ENCODE measurements at places on chromosomes 12 and 14.

DNA sequence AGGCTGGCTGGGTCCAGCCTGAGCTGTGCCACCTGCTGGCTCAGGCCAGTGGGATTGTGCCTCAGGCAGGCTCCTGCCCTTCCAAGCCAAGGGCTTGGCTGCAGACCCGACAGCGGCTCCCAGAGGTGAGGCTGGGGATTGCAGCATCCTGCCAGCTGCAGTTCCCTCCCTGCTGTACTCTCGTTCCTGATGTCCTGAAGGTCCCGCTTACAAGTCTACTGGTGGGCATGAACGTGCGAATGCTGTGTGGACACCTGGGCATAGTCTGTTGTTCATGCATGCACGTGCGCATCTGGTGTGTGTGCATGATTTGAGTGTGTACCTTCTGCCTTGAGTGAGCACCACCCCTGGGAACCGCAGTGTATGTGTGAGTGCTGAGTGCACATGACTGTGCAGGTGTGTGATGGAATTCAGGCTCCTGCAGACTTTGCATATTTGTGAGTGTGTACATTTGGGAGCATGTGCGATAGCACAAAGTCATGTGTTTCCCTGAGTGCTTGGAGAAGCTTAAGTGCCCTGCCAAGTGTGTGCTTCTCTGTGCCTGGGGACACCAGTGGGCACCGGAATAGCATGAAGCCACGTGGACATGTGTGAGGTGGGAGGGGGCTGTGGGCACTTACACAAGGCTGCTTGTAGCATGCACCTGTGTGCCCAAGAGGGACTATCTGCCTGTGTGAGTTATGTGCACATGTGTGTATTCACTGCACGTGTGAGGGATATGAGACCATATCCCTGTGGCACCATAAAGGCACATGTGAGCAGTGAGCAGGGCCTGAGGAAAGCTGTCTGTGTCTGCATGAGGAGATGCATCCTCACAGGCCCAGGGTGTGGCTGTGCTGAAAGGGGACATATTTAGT lies 19.3 kb upstream of the KRT7 start:
- DNase-seq = no peak

GRCh38 chr12:92568691-92569090 lies 134.1 kb upstream of the PLEKHG7 start:
- no peak for DNase-seq

- DNase-seq = no peak
These were observed 5.9 kb downstream of the TCL1B start for GRCh38 chr14:95692109-95692508.

GRCh38 chr12:92185052-92185451 lies 39.4 kb upstream of the BTG1 start:
- no peak for DNase-seq

DNA sequence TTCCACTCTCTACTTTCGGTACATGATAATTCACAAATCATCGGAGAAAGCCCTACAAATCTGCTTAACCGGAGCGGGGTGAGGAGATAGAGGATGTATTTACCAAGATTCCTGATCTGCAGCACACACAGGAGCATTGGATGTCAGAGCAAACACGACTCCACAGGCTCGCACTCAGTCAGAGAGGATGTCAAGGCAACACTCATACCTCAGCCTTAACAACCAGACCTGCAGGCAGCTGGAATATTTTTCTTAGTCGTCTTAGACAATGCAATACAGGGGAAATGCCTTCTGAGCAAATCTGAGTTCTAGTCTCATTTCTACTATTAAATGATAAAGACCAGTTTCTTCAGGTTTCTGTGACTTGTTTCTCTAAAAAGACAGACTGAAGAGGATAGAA lies 159.3 kb upstream of the CPNE8 start:
- no peak for DNase-seq

DNA sequence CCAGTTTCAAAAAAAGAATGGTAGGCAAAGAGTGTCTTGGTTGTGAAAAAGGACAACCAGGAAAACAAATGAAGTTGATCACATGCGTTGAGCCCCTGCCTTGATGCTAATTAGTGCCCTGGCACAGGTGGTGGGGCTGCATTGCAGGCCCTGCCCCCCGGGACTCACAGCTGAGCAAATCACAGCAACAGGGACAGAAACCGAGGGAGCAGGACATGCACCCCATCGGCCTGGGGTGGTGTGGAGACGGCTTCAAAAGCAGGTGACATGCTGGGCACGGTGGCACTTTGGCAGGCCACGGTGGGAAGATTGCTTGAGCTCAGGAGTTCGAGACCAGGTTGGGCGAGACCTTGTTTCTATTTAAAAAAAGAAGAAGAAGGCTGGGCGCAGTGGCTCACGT lies 1.1 kb upstream of the PAPLN start:
- DNase-seq = no peak

- DNase-seq = no peak
These were observed 716 bp downstream of the HSP90AA1 start for GRCh38 chr14:102085948-102086708.
